ENCODE measurements at places on chromosomes 12 and 14. TPM values are rescaled to one million over a fixed set of nuclear protein-coding genes. Genes with fewer than 3 reads are reported as not detected.

DNA sequence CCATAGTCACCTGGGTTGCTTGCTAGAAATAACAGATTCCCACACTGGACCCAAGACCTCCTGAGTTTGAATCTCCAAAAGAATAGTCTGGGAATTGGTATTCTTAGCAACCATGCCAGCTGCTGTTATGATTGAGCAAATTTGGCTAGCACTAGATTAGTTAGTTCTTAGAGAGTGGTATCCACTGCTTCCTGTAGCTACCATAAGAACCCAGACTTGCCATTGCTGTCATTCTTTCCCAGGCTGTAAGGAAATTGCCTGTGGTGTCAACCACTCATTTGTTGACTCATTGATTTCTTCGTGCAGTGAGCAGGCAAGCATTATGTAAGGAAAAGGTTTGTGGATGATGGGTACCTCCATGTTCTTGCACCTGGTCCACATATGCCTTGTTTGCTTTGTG, 201.8 kb upstream of the RGS6 start:
- no peak for DNase-seq

DNA sequence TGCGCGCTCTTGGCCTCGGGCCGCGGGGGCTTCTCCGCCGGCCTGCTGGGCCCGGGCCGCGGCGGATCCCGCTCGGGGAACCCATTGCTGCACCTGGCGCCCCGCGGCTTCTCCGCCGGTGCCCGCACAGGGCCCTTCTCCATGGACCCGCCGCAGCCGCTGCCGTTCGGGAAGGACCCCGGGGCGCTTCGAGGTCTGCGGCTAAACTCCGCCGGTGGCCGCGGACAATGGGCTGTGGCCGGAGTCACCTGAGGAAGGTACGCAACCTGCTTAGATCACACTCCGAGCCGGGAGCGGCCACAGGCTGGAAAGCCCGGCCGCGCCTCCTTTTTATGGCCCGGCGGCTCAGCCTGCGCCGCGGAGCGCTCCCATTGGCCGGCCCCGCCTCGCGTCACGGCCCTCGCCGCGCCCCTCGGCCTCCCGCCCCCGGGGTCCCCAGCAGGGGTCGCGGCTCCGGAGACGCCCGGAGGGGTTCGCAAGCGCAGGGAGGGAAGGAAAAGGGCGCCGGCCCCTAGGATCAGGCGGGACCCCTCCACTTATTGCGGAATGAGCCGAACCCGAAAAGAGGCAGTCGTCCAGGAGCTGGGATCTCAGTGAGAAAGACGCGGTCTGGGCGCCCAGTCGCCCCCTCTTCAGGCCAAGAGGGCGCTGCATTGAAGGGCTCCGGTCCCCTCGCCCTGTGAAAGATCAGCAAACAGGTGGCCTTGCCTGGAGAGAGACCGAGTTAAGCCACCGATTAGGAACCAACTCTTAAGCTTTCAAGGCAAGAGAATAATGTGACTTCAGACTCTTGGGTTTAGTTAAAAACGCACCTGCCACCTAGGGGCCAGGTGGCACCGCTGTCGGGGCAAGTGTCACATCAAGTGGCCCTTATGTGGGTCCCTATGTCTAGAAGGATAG, at the start of gene GCH1:
Gene GCH1, minus strand, starts transcription at position 306 of the 900 bp plus-strand sequence. Its CDS starts 163 bp downstream, at position 143.
- DNase-seq = peak; percentile 86

DNA sequence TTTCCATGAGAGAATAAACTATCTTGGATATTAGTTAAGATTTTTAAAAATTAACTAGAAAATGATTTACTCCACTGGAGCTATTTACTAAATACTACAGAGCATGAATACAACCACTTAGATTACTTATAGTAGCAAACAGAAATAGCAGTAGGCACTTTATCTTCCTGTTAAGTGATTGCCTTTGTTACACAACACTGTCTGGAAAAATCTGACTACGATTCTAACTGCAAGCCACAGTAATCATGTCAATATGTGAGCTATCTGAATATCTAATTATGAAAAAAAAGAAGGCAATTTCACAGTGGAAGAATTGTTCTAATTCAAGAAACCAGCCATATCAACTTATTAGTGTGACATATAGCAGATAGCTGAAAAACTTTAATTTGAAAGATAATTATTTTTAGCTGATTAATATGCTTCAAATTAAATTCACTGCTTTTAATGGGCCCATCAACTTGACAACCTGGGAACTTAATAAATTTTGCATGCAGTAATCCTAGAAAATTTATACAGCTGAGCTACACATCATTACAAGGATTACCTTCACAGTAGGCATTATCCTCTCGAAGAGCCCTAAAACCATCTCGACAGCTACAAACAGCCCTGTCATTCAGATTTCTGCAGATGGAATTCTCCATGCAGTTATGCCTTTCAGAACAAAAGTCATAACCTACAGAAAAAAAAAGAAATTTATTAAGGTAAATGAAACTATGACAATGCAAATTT, 172.8 kb downstream of the NELL2 start:
- no peak for DNase-seq

GRCh38 chr12:74049348-74049747, 488.3 kb upstream of the ATXN7L3B start:
- DNase-seq = no peak

- peak; percentile 3 for DNase-seq
Observed at GRCh38 chr14:39581474-39581873, 149.2 kb upstream of the FBXO33 start.

GRCh38 chr14:37114002-37114401, 58.4 kb downstream of the SLC25A21 start:
- DNase-seq = no peak

DNA sequence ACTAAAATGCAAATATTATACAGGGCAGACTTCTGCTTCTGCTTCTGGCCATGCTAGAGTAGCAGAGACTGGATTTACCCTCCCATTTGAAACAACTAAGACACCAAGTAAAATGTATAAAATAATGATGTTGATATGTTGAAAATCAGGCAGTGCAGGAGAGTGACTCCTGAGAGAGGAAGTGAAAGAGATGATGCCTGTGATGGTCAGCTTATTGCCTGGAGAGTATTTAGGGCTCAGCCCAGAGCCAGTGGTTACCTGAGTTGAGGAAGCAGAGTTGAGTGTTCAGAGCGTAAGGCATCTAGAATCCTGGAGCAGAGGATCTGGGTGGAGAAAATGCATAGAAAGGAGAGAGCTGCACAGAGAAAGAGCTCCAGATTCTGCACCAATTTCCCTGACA, 131.8 kb upstream of the C14orf180 start:
- no peak for DNase-seq

- peak; percentile 14 for DNase-seq
Observed at GRCh38 chr12:15276088-15276698, 46.1 kb upstream of the PTPRO start.

Gene TESPA1
- total RNA-seq = 24.1 TPM

Gene GRIP1
- total RNA-seq = 4.1 TPM

Gene NFE2
- not detected for total RNA-seq

Gene TMEM132D
- not detected for total RNA-seq

Gene SYT1
- not detected for total RNA-seq

Gene CCDC184
- not detected for total RNA-seq

Data from OCI-LY7 (cell line).